ENCODE measurements at places on chromosomes 2 and 18.

DNA sequence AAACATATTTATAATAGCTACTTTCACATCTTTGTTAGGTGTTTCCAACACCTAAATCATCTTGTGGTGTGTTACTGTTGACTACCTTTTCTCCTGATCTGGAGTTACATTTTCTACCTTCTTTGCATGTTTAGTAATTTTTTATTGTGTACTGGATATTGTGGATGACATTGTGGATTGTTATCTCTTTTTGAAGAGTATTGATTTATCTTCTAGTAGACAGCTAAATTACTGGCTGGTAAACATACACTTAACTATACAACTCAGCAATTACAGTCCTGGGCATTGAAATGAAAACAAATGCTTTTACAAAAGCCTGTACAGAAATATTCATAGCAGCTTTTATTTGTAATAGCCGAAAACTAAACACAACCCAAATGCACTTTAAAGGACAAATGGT, 150.8 kb downstream of the PTRHD1 start:
- H3K4me3 ChIP-seq: no peak overlapping the region
- no peak for DNase-seq
- no peaks in the 10 kb centered on the region for H3K27me3 ChIP-seq
- no peaks in the 10 kb centered on the region for H3K4me1 ChIP-seq
- no peak overlapping the region for H3K27ac ChIP-seq

- DNase-seq: no peak
- no peak overlapping the region for H3K4me3 ChIP-seq
- no peaks in the 10 kb centered on the region for H3K27me3 ChIP-seq
- no peak overlapping the region for H3K27ac ChIP-seq
These were observed 698 bp upstream of the TMEM237 start for GRCh38 chr2:201644001-201644400.

- peaks cover 10% of the 10 kb centered on the region for H3K27me3 ChIP-seq
- no peak for DNase-seq
These were observed 31.2 kb upstream of the NPC1 start for GRCh38 chr18:23617412-23618014.

GRCh38 chr2:183224948-183225347, 100.7 kb downstream of the NUP35 start:
- H3K36me3 ChIP-seq: no peaks in the 10 kb centered on the region
- no peak overlapping the region for H3K4me3 ChIP-seq
- no peaks in the 10 kb centered on the region for H3K27me3 ChIP-seq

GRCh38 chr2:239772721-239773120, 252.4 kb downstream of the NDUFA10 start:
- DNase-seq: no peak
- peaks cover 40% of the 10 kb centered on the region for H3K27me3 ChIP-seq
- no peaks in the 10 kb centered on the region for H3K4me1 ChIP-seq
- H3K4me3 ChIP-seq: no peak overlapping the region
- no peaks in the 10 kb centered on the region for H3K36me3 ChIP-seq
